Stimulated activated effector memory CD8-positive, alpha-beta T cell treated with anti-CD3 and anti-CD28 coated beads, Interleukin-12 subunit alpha, Interleukin-12 subunit beta, amount 100 ng/mL, for 72 hours (primary cell): ENCODE measurements at places on chromosomes 4 and X.

DNA sequence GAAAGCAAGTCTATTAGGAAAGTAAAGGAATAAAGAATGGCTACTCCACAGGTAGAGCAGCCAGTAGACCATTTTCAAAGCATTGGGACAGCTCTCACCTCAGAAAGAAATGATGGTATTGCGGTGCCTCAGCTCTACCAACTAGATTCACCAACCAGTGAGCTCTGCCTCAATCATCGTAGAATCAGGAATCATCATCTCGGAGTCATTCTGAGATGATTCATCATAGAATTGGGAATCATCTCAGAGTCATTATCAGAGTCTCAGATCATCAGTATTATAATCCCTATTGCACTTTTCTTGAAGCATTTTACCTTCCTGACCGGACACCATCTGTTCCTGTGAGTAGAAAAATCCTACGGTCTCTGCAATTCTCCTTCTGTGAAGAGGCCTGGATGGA is 17.5 kb upstream of the SAT1 start:
- DNase-seq: no peak

DNA sequence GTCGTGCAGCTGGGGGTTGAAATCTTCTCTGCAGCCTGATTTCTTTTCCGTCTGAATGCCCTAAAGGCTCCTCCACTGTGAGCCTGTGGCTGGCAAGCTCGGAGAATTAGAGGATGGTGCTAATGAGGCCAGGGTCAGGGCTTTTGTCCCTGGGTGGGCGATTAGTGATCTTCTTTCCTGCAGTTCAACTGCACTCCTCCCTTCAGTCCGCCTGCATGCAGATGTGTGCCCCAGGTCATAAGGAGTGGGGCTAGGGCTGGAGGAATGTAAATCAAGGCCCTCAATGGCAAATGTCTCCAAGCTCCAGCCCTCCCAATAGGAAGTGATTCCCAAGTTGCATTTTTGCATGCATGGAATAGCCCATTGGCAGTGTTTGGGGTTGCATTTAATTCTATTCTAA is 405.0 kb downstream of the AFF2 start:
- DNase-seq: no peak

- no peak for DNase-seq
Measured at GRCh38 chr4:40046311-40046980, 10.2 kb upstream of the N4BP2 start.

- no peak for DNase-seq
Measured at GRCh38 chr4:109749388-109750082, 19.7 kb upstream of the PLA2G12A start.

DNA sequence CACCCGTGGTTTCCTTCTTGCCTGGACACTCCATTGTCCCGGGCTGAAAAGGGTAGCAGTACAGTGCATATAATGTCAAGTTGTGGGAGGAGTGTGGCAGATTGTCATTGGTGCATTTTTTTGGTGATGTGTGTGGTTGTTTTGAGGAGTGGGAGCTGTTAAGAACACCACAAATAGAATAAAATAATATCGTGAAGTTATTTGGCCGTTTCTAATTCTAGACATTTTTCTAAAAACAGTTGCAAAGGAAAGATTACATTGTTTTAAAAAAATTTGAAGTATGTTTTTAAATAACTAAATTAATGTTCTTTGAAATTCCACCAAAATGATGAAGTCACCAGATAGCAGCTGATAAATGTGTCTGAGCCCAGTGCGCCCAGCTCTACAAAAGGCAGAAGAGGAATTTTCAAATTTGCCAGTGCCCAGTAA is 1.3 kb downstream of the PKD2 start:
- DNase-seq: peak; percentile 46

DNA sequence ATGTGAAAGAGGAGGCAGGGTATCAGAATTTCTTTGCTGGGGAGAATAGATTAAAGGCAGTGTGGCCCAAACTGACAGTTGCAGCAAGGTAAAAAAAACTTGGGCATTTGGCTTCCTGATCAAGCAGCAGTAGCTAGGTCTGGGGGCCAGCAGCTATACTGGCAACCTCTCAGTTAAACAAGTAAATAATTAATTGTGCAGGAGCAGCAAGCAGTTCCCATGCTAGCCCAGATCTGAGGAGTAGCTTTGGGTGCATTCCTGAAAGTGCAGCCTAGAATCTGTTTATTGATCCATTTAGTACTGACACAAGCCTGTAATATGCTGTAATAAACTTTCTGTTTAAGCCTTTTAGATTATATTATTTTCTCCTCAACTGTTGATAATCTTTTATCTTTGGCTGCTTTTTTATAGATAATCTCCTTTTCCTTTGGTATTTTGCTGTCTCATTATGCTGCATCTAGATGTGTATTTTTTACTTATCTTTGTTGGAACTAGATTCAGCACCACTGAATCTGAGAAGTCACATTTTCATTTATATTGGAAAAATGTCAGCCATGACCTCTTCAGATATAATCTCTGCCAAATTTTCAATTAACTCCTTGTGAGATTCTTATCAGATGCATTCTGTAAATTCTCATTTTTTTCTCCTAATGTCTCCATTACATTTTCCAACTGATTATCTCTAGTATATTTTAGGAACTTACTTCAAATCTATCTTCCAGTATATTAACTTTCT is 276.3 kb downstream of the STPG2 start:
- no peak for DNase-seq
